ENCODE measurements at places on chromosomes 3 and 15. TPM values are rescaled to one million over a fixed set of nuclear protein-coding genes. Genes with fewer than 3 reads are reported as not detected.

DNA sequence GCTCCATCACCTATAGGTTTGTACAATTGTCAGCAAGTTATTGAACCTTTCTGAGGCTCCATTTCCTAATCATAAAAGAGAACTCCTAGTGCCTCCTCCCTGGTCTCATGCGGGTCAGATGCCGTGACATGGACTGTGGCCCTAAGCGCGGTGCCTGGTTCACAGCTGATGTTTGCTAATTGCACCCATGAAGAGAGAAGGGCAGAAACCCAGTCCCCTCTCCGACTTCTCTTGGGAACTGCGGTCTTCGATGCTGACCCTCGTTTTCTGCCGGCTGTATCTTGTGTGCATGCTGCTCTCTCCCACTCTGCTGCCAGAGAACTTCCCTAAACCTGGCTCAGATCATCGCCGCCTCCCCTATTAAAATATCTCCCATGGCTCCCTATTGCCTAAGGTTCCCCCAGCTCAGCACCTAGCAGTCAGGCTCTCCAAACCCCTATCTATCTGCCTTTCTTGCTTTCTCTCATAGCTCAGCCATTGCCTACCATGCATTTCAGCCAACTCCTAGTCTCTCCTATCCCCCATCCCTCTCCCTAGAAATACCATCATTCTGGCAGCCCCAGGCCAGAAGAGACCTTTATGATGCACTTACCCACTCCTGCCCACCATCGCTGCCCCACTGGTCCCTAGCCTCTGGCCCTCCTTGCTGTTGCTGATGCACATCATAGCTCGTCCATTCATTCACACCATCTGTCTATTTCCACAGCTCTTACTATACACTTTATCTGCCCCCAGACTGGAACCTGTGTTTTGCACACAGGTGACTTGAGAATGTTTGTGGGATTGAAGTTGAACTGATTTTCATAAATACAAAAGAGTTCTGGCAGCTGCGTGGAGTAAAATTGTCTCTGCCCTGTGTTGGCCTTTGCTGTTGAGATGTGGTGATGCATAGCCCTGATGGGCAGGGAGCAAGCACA, 6.6 kb downstream of the ISG20 start:
- DNase-seq: no peak

DNA sequence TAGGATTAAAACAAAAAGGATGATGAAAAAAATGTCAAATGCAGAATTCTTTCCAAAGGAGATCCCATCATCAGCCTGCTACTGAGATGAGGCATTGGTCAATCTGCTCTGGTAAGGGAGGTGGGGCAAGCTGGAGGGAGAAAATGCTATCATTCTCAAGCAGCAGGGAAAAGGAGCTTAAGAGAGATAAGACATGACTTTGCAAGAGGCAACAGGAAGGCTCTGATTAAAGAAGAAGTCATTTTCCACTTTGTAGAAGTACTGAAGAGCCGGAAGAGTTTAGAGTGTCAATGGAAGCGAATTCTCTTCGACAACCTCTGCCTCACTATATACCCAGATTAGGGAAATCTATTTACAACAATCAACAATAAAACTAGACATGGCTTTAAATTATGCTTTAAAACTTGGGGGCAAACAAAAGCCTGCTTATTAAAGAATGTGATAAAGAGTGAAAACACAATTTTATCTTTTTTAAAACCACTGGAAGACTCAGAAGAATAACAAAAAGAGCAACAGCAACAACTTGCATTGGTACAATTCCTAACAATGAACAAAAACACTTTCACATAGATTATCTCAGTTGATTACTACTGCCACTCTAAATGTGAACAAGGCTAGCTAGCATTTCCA, 81.8 kb upstream of the NANOGP8 start:
- DNase-seq: no peak

ALPK3 gene
- not detected for polyA plus RNA-seq

- no peak for DNase-seq
These were observed 103.0 kb upstream of the DPPA4 start for GRCh38 chr3:109440353-109440752.

CTXND1 gene
- not detected for polyA plus RNA-seq

DNA sequence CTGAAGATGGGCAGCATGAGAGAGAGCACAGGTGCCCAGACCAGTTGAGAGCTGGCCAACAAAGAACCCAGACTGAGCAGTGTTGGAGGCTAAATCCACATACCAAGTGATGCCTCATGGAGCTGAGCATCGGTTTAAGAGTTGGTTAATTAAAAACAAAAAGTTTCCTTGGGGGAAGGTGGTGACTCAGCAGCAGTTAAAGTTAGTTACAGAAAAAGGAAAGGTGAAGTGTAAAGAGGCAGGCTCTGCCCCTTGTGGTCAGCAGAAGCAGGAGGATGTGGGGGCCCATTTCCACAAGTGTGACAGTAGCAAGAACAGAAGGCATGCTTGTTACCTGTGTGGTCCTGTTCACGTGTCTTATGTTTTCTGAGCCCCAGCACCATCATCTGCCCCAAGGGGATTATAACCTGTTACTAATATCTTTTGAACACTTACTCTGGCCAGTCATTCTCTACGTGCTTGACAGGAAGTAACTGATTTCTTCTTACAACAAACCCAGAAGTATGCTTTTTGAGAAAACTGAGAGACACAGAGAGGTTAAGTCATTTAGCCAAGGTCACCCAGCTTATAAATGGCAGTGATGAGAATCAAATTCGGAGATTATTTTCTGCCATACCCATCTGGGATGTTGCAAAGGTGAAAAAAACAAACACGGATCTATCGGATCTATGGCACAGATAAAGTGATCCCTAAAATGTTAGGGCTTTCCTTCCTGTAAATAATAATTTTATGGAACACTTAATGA, 91.0 kb downstream of the EPHB1 start:
- DNase-seq: no peak

CLDN11 gene
- not detected for polyA plus RNA-seq
